ENCODE measurements at places on chromosomes 2 and 18.

- no peak for DNase-seq
These were observed 11.2 kb downstream of the DBI start for GRCh38 chr2:119377993-119378345.

GRCh38 chr2:223217373-223217772 is 165.4 kb downstream of the KCNE4 start:
- no peak for DNase-seq

DNA sequence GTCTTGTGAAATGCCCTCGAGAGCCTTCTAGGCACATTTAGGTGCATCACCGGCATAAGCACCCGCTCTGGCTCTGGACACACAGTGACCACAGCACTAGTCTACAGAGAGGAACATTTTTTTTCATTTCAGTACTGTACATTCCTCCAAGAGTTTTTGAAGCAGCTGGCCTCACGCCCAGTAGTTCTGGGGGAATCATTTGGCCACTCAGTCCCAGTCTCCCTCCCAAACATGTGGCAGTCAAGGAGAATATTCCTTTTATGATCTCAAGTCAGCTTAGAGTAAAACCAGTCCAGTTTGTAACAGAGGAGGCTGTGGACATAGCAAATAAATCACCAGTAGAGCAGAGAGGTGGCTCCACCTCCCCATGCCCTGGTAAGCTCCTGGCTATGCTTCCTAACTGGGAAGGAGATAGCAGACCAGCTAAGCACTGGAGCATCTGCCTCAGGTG is 48.1 kb downstream of the KCNE4 start:
- no peak for DNase-seq

DNA sequence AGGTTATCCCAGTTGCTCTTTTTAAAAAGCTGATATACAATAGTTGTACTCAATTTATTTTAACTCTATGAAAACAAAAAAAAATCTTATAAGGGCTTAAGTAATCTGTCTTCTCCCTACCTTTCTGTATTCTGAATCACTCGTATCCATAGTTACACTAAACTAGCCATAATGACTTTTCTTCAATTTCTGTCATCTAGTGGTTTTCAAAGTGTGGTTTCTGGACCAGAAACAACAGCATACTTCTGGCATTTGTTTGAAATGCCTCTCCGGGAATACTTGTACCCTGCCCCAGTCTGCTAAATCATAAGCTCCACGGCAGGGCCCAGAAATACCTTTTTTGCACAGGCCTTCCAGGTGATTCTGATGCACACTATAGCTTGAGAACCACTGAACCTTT is 253.6 kb downstream of the LRRTM4 start:
- DNase-seq: no peak

DNA sequence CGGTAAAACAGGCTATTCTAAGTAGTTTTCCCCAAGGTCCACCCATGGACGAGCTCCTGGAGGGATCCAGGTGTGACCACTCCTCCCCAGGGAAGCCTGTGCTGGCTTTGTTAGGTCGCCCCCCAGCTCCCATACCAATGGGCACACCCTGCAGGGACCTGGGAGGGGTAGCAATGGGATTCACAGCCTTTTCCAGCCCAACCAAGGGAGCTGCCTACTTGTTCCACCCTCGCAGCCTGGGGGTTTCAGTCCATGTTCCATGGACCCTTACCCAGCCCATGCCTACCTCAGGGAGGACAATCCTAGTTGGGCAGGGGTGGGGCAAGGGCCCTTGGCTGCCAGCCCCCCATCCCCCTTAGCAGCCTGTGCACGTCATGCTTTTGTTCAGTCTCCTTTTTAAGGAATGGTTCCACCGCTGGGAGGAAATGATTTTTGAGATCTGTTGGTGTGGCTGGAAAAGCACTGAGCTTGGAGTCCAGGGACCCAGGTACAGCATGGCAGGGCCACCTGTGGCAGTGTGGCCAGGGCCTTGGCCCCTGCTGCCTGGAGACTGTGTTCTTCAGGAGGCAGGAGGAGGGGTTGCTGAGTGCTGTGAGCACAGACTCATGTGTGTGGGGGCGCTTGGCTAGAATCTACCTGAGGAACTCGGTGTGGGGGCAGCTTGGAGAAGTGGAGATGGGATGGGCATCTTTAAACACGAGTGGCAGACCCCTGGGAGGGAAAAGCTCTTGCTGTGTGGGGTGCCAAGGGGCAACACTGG is 166.8 kb downstream of the TWIST2 start:
- DNase-seq: no peak

DNA sequence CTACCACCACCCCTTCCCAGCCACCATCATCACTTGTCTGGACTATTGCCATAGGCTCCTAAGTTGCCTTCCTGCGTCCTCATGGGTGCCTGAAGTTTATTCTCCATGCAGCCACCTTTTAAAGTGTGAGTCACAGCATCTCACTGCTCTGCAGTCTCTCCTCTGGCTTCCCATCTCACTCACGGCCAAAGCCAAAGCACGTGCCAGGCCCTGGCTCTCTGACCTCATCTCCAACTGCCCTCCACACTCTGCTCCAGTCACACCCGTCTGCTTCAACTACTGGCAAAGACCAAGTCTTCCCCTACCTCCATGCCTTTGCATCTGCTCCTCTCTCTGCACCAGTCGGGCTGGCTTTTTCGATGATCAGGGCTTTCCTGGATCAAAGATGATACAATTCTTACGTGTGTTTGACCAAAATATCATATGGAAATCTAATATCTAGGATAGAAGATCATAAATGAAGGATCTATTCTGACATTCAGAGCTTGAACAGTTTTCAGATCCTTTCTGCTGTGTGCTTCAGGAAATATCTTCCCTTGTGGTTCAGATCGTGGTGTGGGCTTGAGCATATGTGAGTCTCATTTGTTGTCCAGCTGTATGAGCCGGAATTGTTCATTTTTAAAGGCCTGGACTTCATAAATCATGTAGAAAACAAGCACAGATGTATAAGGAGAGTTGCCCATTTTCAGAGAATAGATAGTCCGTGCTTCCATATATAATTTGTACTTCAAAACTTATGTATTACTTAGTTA is 175.6 kb downstream of the PRKCE start:
- DNase-seq: no peak

DNA sequence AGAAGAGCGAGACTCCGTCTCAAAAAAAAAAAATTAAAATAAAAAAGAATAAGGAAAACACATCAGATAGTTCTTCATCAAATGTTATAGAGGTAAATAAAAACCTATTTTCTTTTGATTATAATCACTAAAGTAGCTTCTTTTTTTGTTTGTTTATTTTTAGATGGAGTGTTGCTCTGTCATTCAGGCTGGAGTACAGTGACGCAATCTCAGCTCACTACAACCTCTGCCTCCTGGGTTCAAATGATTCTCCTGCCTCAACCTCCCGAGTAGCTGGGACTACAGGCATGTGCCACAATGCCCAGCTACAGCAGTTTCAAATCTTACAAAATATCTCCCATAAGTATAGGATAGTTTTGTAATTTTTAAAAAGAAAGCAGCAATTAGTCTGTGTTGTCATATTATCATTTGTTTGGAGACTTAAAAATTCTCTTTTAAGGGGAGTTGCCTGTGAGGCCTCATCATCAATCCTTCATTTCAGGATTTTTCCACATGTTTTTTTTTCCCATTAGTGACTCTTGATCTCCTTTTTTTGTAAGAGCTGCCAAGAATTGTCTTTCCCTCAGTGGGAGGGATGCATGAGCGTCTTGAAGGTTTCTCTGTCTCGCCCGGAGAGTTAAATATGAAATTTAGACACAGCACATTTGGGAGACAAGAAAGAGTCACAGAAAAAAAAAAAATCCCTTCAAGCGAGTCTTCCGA is 275.9 kb downstream of the CDCA7 start:
- DNase-seq: no peak

DNA sequence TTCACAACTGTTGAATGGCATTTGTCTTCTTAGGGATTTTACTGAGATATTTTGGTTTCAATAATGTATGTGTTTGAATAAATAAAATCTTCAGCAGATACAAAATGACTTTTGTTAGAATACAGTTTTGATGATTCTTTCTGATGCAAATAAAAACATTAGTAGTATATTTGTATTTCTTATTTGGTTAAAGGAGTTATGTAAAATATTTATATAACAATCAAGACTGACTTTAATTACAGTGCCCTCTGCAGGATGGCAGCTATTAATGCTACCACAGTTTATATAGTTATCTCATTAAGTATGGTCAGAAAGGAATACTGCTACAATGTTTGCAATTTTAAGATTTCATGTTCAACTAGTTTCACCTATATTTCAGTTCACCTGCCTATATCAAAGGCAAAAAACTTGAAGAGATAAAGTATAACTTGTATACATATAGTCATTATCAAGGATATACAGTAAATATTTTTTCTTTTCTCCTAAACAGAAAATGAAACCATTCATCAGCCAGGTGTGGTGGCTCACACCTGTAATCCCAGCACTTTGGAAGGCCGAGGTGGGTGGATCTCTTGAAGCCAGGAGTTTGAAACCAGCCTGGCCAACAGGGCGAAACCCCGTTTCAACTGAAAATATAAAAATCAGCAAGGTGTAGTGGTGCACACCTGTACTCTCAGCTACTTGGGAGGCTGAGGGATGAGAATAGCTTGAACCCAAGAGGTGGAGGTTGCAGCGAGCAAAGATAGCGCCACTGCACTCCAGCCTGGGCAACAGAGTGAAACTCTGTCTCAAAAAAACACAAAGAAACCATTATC is 19.8 kb downstream of the ARL5A start:
- no peak for DNase-seq

DNA sequence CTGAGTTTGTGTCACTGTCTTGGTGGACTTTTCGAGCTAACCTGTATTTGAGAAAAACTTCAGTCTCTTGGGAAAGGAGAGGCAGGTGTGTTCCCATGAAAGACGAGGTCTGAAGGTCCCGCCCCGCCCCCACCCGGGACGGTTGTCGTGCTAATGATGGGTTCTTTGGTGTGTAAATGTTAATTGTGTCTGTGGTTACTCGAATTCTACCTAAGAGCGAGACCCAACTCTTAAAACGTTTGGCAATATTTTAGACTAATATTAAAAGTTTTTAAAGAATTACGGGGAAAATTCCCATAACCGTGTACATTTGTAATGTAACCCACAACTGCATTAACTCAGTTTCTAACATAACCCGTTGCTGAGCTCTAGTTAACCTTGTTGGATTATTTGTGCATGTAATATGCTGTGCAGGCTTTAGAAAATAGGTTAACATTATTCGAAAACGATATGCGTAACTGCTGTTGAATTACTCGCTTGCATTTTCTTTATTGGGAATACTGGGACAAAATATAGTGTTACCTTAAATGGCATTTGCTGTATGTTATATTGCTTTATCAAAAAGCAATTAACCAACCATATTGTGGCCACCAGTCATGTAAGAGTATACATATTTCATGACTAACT is 833 bp downstream of the EPB41L5 start:
- no peak for DNase-seq

DNA sequence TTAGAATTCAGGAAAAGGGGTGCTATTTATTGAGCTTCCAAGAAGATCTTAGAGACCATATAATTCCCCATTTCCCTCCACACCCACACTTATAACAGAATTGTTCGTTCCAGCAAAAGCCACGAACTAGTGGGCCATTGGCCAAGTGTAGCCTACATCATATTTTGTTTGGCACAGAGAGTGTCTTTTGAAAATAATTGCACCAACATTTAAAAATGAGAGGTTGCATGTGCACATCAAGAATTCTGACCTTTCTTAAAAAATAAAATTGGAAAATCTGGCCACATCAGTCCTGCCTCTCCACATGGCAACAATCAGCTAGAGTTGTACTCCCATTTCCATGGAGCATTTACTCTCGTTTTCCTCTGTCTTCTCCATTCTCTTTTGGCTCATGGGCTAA is 655.5 kb upstream of the FANCL start:
- no peak for DNase-seq

DNA sequence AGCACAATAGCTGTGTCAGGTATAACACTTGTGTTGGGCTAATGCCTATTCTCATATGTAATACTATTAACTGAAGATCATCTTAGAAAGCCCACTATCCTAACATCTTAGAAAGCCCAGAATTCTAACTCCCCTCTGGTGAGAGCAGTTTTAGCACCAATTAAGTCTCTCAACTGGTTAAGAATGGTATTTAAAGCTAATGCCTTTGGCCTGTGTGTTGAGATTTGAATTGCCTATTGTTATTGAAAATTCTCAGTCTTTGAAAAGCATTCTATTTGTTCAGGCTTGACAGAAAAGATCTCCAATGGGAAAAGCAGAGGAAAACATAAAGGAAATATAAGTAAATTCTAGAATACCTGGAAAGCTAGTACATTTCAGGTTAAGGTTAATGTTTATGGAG is 352.5 kb downstream of the ARHGAP15 start:
- DNase-seq: no peak

DNA sequence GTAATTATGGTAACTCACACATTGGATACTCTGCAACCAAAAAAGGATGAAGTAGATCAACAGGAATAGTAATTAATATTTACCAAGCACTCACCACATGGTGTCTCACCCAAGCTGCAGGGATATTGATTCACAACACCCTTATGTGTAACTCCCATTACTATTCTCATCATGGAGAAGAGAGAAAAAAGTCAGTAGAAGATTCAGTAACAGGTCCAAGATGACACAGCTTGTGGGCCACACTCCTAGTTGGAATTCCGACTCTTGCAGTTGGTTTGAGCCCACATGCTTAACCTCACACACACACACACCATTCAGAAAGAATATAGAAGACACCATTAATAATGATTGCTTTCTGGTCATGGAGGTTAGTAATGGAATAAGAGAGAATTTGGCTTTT is 1.7 kb upstream of the MLPH start:
- DNase-seq: no peak

- no peak for DNase-seq
These were observed 79.4 kb upstream of the SP3 start for GRCh38 chr2:174044556-174044955.

GRCh38 chr2:10141736-10142639 is 19.4 kb downstream of the RRM2 start:
- DNase-seq: no peak

DNA sequence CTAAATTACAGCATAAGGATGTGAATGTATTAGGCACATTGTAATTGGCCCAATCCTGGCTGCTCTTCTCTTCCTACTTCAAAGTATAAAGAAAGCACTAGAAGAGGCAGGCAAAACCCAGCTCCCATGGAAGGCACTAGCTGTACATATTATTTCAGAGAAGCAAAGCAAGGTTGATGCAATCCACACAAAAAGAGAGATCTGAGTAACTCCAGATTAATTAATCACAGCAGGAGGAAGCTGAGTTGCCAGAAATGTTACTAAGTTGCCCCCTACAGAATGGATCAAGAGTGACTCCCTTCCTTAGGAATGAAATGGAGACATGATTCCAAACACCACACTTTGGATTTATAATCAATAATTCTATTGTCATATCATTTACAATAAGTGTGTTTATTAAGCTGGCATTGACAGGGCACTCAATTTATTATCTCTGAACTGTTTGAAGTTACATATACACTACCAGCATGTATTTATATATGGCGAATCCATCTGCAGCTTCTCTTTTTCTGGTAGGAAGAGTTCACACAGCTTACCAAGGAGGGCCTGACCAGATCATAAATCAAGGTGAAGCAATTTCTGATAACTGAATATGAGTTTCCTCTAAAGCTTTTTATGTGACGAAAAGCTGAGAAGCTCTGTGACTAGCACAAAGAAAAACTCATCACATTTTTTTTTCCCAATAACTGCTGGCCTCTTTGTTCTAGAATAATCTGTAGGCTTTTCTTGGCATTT is 393.1 kb upstream of the LYPD1 start:
- no peak for DNase-seq

Data from cortex of kidney (tissue), 1 donor.